ENCODE measurements at places on chromosomes 6 and 20.

GRCh38 chr6:41100871-41101287 is 28.1 kb downstream of the NFYA start:
- DNase-seq: no peak

GRCh38 chr6:55974688-55975087 is 99.3 kb upstream of the BMP5 start:
- DNase-seq: no peak

DNA sequence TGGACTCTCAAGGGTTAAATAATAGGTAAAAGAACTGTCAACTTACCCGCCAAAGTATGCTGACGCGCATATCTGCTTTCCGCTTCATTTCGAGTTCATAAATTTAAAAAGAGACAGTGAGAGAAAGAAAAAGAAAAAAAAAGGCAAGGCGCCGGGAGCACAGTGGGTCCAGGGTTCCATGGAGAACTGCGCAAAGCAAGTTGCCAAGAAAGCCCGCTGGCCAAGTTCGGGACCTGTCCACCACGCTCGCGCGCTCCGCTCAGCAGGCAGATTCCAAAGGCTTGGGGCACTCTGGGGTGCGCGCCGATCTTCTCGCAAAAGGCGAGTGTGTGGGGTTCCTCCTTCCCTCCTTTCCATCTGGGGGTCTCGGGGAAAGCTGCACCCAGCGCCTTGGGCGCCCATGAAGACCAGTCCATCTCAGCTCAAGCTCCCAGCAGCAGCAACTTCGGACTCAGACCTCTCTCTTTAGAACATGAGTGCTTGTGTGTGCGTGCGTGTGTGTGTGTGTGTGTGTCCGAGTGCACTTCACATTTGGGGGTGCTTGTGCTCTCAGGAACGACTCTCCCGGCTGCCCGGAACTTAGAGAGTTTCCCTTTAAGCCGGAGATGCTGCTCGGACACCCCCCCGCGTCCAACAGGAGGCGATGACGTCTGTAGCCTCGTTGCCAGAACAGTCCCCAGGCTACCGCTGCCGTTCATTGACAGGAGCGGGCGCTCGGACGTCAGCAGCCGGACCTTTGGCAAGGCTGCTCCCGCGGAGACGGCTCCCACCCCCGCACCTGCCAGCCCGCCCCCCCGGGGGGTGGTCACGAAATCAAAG is 180.0 kb downstream of the TBXT start:
- no peak for DNase-seq

GRCh38 chr6:121510568-121511177 is 75.2 kb downstream of the GJA1 start:
- no peak for DNase-seq

DNA sequence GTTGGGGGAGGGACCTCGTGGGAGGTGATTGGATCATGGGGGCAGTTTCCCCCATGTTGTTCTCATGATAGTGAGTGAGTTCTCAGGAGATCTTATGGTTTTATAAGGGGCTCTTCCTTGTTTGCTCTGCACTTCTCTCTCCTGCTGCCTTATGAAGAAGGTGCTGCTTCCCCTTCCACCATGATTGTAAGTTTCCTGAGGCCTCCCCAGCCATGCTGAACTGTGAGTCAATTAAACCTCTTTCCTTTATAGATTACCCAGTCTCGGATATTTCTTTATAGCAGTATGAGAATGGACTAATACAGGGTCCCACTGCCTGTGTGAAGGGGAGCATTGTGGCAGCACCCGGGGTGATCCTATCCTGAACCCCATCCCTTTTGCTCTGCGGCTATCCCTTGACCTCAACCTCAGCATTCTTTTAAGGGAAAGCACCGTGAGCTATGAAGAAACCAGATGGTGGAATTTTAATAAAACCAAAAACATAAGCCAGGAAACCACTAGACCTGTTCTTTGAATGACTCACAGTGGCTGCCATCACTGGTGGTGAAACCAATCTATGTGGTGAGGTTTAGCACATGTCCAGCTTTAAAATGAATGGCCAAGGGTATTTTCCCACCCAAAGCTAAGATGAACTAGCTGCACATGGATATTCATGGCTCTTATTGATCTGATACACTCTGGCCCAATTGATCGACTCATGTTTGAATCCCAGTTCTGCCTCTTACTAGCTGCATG is 62.2 kb downstream of the ZDHHC14 start:
- DNase-seq: no peak

DNA sequence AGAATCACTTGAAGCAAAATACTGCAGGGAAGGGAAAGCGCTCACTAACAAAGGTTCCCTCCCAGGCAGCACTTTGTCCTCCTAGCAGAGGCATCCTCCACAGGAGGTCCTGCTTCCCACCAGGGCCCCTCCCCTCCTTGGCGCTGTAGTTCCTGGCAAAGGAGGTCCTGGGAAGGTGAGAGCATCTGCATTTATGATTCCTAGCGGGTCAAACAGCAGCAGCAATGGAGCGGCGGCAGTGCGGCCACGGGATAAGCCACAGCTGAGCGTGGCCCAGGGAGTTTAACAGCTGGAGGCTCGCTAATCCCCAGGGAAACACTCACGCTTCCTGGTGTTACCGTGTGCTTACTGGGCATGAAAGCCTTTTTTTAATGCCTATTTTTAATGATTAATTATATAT is 185.8 kb downstream of the TTLL2 start:
- DNase-seq: no peak

DNA sequence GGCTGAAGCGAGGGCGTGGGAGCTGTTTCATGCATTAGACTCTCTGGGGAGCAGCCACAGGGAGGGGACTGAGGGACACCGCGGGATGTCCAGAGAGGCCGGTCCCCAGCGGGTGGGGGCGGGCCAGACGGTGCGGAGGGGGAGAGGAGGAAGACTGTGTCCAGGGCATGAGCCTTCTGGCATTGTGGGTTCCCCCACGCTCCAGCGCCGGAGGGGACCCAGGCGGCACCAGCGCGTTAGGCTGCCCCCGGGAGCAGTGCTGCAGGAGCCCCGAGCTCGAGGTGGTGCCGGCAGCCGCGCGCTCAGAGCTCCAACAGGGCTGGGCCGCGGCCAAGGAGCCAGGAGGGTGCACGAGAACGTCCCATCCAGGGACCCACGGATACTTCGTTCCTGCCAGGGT is 14.4 kb downstream of the SLC22A3 start:
- DNase-seq: no peak

DNA sequence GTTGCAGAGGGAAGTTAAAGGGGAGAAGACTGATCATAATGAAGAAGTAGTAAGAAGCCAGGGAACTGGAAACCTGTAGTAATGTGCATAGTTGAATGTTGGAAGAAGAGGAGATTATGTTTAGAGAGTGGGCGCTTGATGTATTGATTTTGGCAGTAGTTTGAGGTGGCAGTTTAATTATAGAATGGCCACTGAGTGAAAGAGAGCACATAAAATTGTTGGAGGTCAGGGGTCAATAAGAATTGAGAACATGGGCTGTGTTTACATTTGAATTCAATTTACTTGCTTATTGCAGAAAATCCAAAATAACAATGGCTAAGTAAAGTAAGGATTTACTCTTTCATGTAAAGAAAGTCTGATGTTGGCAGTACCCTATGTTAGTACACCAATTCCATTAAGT is 15.7 kb downstream of the VTA1 start:
- no peak for DNase-seq

- no peak for DNase-seq
Observed at GRCh38 chr6:54865091-54865631, 18.6 kb downstream of the FAM83B start.

DNA sequence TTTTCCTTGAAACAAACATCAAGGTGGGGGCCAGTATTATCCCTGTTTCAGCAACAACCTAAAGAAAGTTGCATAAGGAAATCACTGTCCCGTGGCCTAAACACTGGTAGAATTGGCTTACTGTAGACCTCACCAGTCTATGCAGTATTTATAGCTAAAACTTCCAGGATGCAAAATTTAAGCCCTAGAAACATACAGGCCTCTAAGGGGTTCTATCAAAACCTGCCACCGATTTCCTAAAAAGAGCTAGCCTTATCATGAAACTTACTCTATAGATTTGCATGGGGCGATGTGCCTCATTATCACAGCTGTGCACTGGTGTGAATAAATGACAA is 84.3 kb upstream of the FOXQ1 start:
- no peak for DNase-seq

GRCh38 chr6:40713002-40713719 is 126.0 kb upstream of the LRFN2 start:
- DNase-seq: no peak

DNA sequence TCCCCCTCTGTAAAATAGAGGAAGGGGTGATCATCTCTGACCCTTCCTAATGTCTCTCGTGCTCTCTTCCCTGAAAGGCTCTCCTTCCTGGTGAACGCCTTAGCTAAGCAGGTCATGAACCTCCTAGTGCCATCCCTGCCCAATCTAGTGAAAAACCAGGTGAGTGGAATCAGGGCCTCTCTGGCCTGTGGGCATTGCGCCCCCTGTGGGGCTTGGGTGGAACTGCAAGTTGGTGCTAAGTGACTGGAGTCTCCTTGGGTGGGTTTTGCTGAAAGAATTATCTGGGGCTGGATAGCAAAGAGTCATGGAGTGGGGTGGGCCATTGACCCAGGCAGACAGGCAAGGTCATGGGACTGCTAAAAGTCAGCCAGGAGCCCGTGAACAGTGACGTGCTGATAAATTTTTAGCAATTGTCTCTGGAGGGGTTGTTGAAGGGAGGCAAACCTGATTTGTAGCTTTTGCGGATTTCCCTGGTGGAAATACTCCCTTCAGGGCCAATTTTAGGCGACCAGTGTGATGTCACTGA is 8.9 kb downstream of the BPIFB1 start:
- DNase-seq: peak; percentile 59

DNA sequence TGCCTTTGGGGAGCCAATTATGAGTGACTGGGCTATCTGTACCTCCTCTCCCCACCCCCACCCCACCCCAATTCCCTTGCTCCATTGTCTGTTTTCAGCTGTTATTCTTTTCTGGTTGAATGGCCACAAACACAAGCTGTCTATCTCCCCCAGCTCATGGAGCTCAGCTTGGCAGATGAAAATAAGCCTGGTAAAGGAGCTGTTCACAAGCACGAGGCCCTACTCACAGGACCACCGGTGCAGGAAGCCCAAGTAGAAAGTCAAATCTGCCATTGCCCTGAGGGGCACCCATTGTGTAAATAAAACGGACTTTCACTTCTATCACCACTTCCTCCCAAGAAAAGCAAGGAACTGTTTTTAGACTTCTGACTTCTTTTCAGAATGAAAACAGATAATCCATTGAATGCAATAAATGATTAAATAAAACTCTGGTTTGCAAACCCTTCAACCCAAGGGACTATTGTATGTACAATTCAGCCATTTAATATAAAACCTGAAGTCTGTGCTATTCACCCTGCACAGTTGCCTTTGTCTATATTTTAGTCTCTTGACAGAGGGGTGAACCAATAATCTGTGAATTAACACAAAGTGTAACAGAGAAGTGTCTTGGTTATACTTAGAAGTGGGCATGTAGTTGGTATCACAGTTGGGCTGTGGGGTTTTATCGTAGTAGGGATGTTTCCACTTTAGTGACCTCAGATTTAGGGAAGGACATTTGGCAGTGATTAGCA is 27.7 kb downstream of the RIPOR2 start:
- DNase-seq: no peak

- DNase-seq: no peak
Observed at GRCh38 chr6:168209420-168209819, 110.2 kb downstream of the DACT2 start.

DNA sequence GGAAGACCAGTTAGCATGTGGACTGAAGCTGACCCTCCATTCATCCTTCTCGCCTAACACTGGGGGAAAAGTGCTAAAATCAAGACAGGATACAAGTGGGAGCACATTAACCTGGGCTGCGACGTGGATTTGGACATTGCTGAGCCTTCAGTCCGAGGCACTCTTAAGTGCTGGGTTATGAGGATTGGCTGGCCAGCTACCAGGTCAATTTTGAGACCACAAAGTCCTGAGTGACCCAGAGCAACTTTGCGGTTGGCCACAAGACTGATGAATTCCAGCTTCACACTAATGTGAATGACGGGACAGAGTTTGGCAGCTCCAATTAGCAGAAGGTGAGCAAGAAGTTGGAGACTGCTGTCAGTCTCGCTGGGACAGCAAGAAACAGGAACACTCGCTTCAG is 20.7 kb downstream of the FUCA2 start:
- no peak for DNase-seq

DNA sequence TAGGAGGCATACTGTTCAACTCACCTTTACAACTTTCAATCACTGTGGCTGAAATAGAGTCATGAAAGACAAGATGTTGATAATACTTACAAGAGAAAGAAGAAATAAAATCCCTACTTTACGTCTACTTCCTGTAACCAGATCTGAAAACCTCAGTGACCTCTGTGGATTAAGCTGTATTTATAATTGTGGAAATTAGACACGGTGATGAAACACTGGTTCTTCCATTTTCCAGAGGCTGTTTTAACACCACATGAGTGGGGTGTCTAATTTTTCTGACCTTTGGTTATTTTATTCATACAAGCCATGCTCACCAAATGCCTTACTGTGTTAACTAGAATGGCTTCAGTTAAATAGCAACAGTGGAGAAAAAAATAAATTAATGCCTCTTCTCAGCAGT is 58.5 kb upstream of the HIVEP1 start:
- DNase-seq: no peak

DNA sequence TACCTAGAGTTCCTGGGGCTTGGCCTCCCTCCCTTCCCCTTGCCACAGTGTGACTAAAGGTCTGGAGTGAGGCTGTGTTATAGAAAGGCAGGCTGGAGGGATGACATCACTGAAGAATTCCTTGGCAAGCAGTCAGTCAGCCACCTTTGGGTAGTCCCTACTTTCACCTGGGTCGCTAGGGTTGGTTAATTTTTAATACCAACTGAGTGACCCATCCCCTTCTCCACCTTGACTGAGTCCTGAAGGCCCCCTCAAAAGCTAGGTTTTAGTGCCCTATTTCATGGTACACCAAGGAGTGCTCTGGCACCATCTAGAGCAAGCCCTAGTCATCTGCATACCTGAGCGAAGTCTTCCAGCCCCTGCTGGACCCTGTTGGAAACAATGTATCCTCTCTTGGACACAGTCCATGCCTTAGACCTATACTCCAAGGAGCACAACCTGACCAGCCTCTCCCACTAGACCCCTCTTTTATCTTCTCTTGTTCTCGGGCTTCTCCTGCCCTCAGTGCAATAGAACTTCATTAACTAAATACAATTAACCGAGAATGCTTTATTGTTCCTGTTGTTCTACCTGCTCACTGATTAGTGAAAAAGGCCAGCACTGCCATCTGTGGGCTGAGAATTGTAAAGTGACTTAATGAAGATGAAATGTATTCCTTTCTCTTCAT is 44.6 kb downstream of the RIN2 start:
- DNase-seq: no peak

DNA sequence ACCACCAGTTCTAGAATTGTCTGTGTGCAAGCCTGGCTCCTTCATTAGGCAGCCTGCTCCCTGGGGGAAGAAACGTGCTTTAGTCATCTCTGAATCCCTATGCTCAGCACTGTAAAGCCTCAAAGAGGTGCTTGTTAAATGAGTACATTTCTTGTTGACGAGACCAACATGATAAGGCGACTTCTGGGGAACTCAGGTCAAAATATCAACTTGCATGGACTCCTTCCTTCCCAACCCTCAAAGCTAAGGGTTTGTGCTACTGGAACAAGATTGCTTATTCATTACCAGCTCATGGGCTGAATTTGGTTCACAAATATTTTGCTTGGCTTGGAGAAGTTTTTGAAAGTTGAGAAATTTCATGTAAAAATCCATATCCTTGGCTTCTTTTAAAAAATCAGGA is 10.6 kb downstream of the KCNG1 start:
- DNase-seq: no peak

- no peak for DNase-seq
Observed at GRCh38 chr6:169816975-169817374, 65.6 kb downstream of the ERMARD start.

Measured in naive thymus-derived CD8-positive, alpha-beta T cell (primary cell).